Mesenchymal stem cell (in vitro differentiated cells and primary cell): ENCODE measurements at places on chromosomes 6 and 20.

DNA sequence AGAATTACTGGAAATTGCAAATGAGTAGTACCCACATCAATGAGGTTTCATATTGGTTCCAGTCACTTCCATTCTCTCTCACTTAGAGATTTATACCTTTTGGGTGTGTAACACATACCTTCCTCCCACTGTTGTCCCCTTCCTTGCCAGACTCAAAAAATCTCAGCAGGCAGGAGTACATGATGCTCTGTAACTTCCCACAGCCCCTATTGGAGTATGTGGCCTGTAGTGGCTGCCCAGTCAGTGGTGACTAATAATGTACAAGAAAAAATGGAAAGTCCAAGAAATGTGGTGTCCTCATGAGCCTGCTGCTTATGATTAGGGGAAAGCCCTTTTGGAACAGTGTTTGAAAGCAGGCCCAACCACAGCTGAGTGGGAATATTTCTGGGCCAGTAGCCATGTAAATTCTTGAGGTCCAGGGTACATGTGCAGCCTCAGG lies 312.0 kb downstream of the ZFAND3 start:
- peak overlapping the region; percentile 17 for H3K27ac ChIP-seq
- H3K36me3 ChIP-seq: peaks cover 8% of the 10 kb centered on the region
- peak; percentile 94 for DNase-seq
- peaks cover 2% of the 10 kb centered on the region for H3K4me1 ChIP-seq
- no peaks in the 10 kb centered on the region for H3K27me3 ChIP-seq

- H3K4me1 ChIP-seq: no peaks in the 10 kb centered on the region
- DNase-seq: no peak
- no peak overlapping the region for H3K27ac ChIP-seq
- no peaks in the 10 kb centered on the region for H3K36me3 ChIP-seq
- H3K4me3 ChIP-seq: no peak overlapping the region
Measured at GRCh38 chr20:13501500-13501899, 137.2 kb downstream of the TASP1 start.

GRCh38 chr6:16305246-16305725 lies 66.9 kb downstream of the GMPR start:
- H3K27me3 ChIP-seq: no peaks in the 10 kb centered on the region
- H3K4me3 ChIP-seq: no peak overlapping the region
- H3K36me3 ChIP-seq: peaks cover 16% of the 10 kb centered on the region
- peaks cover 1% of the 10 kb centered on the region for H3K4me1 ChIP-seq
- peak; percentile 20 for DNase-seq

- H3K27me3 ChIP-seq: no peaks in the 10 kb centered on the region
- H3K4me1 ChIP-seq: peaks cover 12% of the 10 kb centered on the region
- no peak overlapping the region for H3K4me3 ChIP-seq
Measured at GRCh38 chr20:22430154-22430745, 154.1 kb downstream of the FOXA2 start.

DNA sequence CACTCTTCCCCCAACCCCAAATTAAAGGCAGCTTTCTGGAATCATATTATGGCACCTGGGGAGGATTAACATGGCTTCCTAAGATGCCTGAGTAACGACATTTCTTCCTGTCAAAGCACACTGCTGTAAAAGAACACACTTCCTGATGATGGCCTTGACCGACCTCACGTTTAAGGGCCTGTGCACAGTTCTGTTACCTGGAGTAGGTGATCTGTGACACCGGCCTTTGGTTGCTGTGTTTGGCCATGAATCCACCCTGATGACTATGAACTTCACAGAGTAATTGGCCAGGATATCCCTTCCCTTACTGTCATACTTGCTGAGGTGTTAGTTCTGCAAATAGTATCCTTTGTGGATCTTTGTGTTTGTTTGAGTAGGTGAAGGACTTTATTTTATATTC lies 45.8 kb downstream of the PLCB4 start:
- DNase-seq: no peak
- no peaks in the 10 kb centered on the region for H3K27me3 ChIP-seq
- H3K27ac ChIP-seq: no peak overlapping the region
- H3K4me3 ChIP-seq: no peak overlapping the region
- no peaks in the 10 kb centered on the region for H3K36me3 ChIP-seq

DNA sequence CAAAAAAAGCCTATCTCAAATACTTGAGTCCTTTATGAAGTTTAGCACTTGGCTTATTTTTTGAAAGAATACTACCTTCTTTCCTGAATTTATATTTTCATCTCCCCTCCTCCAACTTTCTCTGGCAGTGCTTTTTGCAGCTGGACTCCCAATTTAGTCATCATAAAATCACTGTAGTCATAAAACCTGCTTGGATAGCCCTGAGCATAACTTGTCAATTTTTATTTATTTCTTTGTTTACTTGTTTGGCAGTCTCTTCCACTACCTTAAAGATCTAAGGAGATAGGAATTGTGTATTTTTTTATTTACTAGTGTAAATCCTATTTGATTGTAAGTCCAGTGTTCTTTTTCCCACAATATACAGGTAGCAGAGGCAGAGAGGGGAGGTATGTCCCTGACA lies 11.2 kb upstream of the EDN1 start:
- H3K36me3 ChIP-seq: no peaks in the 10 kb centered on the region
- no peaks in the 10 kb centered on the region for H3K4me1 ChIP-seq
- no peaks in the 10 kb centered on the region for H3K27me3 ChIP-seq
- no peak for DNase-seq
- peak overlapping the region; percentile 43 for H3K4me3 ChIP-seq
- H3K27ac ChIP-seq: no peak overlapping the region

GRCh38 chr20:33788351-33789049 lies 22.6 kb upstream of the CHMP4B start:
- no peaks in the 10 kb centered on the region for H3K27me3 ChIP-seq
- no peak for DNase-seq
- H3K27ac ChIP-seq: no peak overlapping the region
- H3K4me1 ChIP-seq: peaks cover 15% of the 10 kb centered on the region
- no peak overlapping the region for H3K4me3 ChIP-seq

GRCh38 chr6:129490521-129491255 lies 219.3 kb downstream of the ARHGAP18 start:
- H3K27me3 ChIP-seq: no peaks in the 10 kb centered on the region
- peak overlapping the region; percentile 99 for H3K27ac ChIP-seq
- peak overlapping the region; percentile 73 for H3K4me3 ChIP-seq
- peak; percentile 98 for DNase-seq
- H3K4me1 ChIP-seq: peaks cover 4% of the 10 kb centered on the region

- no peak for DNase-seq
- H3K36me3 ChIP-seq: peaks cover 78% of the 10 kb centered on the region
- H3K4me1 ChIP-seq: peaks cover 17% of the 10 kb centered on the region
- no peak overlapping the region for H3K4me3 ChIP-seq
- H3K27ac ChIP-seq: no peak overlapping the region
Measured at GRCh38 chr20:18543216-18543615, 24.0 kb upstream of the SMIM26 start.

GRCh38 chr6:150248300-150248699 lies 105.5 kb downstream of the PPP1R14C start:
- H3K4me3 ChIP-seq: no peak overlapping the region
- H3K27ac ChIP-seq: no peak overlapping the region
- no peaks in the 10 kb centered on the region for H3K27me3 ChIP-seq
- no peaks in the 10 kb centered on the region for H3K36me3 ChIP-seq
- H3K4me1 ChIP-seq: peaks cover 5% of the 10 kb centered on the region
- DNase-seq: no peak

DNA sequence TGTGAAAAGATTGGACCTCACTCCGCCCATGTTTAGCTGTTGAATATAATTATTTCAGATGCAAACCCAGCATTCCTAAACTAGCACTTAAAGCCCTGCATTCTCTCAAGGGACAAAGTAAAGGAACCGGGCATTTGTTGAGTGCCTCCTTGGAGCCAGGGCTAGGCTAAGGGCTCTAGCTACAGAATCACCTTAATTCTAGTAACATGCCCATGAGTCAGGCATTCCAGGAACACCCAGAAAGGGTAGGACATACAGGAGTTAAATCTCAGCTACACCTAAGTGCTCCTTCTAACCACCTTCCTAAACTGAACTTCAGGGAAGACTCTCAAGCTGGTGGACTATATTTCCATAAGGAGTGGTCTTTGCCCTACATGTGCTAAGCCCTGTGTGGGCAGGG lies 89.4 kb downstream of the SLC24A3 start:
- no peaks in the 10 kb centered on the region for H3K27me3 ChIP-seq
- DNase-seq: no peak
- no peaks in the 10 kb centered on the region for H3K4me1 ChIP-seq
- H3K36me3 ChIP-seq: no peaks in the 10 kb centered on the region

GRCh38 chr6:53258774-53259155 lies 90.0 kb downstream of the ELOVL5 start:
- H3K27ac ChIP-seq: no peak overlapping the region
- no peaks in the 10 kb centered on the region for H3K27me3 ChIP-seq
- H3K36me3 ChIP-seq: peaks cover 16% of the 10 kb centered on the region
- no peak for DNase-seq
- no peak overlapping the region for H3K4me3 ChIP-seq

DNA sequence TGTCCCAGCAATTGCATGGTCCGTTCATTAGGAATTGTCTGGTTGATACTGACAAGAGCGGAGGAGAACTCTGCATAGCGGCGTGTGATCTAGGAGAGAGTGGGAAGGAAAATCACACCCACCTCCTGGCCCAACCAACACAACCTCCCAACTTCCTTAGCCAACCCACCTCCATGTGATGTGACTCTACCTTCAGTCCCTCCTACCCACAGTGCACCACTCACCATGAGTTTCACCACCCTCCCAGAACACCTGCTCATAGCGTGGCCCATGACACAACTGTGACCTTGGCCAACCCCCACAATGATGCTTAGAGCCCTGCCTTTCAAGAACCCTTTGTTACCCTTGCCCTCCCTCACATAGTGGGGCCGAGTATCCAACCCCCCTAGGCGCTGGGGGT lies 7.7 kb downstream of the VPS52 start:
- no peak for DNase-seq
- H3K4me3 ChIP-seq: no peak overlapping the region
- H3K27me3 ChIP-seq: no peaks in the 10 kb centered on the region
- peaks cover 52% of the 10 kb centered on the region for H3K36me3 ChIP-seq

DNA sequence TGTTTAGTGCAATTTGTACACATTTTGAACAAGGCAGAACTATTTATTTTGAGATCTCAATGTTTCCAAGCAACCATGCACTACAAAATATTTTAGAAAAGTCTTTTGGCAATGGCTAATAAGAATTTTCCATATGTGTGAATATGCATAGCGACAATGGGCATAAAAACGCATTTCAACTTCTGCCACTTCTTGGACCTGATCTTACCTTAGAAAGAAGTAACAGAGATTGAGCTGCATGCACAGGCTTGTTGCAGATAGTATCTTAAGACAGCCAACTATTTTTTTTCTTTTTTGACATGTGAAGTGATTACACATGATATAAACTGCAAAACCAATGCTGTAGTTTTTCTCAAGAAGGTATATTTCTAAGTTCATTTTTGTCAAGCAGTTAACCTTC lies 210.4 kb upstream of the PHACTR1 start:
- no peak for DNase-seq
- H3K4me3 ChIP-seq: no peak overlapping the region
- no peaks in the 10 kb centered on the region for H3K36me3 ChIP-seq
- no peaks in the 10 kb centered on the region for H3K4me1 ChIP-seq
- H3K27ac ChIP-seq: no peak overlapping the region

- no peak overlapping the region for H3K4me3 ChIP-seq
- DNase-seq: peak; percentile 61
- no peaks in the 10 kb centered on the region for H3K27me3 ChIP-seq
- no peak overlapping the region for H3K27ac ChIP-seq
Measured at GRCh38 chr6:128979071-128979470, 96.1 kb downstream of the LAMA2 start.

- no peaks in the 10 kb centered on the region for H3K4me1 ChIP-seq
- no peaks in the 10 kb centered on the region for H3K36me3 ChIP-seq
- no peak overlapping the region for H3K4me3 ChIP-seq
- H3K27me3 ChIP-seq: no peaks in the 10 kb centered on the region
- no peak overlapping the region for H3K27ac ChIP-seq
- no peak for DNase-seq
Measured at GRCh38 chr20:5369629-5370028, 52.9 kb upstream of the PROKR2 start.

DNA sequence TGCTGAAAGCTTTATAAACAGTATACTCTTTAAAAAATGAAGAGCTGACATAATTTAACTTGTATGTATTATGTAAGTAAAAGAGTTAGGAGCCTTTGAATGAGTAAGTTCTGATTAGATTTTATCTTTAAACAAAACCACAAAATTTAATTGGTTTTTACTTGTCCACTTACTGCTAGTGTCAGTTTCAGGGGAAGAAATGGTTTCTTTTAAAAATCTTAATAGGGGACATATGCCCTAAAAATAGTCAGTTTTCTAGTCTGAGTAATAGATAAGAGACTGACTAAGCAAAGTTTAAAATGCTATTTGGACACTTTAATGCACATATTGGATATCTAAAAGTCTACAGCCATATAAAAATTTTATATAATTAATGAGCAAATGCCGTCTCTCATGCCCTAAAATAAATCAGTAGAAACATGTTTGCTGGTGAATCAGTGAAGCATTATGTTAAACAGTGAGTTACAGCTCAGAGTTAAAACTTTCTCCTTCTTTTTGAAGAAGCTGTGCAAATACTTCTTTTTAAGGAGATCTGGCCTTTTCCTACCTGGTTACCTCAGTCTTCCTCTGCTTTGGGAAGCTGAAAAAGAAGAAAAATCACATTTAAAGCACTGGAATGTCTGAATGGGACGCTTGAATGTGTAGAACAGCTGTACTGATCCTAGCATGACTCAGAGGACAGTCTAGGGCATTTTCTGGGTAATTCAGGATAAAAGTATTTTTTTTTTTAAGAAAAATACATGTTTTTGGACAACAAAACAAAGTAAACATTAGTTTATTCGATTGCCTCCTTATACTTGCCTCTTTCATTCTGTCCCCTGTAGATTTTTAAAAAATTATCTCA lies 55.3 kb downstream of the CDH26 start:
- no peak overlapping the region for H3K4me3 ChIP-seq
- H3K4me1 ChIP-seq: no peaks in the 10 kb centered on the region
- peaks cover 5% of the 10 kb centered on the region for H3K27me3 ChIP-seq
